ENCODE measurements at places on chromosomes 6 and 20.
A peak's percentile ranks its signal among the peaks of the same experiment; 100 is the strongest.

- peak; percentile 82 for DNase-seq
Measured at GRCh38 chr20:53578492-53579222, 15.0 kb downstream of the ZNF217 start.

- no peak for DNase-seq
Measured at GRCh38 chr6:34447910-34448309, 18.0 kb upstream of the PACSIN1 start.

DNA sequence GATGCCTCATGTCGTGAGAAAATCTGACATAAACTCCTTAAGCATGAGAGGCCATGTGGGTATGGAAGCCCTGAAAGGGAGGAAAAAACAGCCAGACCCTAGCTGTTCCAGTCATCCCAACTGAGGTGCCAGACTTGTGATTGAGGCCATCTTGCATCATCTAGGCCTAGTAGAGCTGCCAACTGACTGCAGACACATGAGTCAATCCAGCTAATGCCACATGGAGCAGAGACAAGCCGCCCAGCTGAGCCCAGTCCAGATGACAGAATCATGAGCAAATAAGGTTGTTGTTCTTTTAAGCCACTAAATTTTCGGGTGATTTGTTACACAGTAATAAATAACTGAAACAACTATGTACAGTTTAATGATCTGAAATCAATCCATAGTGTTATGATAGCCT is 680.9 kb downstream of the MAFB start:
- DNase-seq, result no peak

DNA sequence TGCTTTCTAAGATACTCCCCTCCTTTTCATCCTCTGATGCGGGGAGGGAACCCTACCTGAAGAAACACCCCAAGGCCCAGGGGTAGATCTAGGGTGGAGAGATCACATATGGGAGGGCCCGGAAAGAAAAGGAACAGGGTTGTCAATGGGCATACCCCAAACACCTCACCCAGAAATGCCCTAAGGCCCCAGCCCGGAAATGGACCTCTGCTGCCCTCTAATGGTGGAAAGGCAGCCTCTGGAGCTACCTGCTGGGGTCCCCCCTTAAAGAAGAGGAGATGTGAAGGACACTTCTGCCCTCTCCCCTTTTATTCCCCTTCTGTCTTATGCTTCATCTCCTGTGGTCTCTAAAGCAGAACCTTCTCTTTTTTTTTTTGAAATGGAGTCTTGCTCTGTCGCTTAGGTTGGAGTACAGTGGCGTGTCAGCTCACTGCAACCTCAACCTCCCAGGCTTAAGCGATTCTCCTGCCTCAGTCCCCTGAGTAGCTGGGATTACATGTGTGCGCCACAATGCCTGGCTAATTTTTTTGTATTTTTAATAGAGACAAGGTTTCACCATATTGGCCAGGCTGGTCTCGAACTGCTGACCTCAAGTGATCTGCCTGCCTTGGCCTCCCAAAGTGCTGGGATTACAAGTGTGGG is 458 bp upstream of the ARMC12 start:
- DNase-seq, result peak; percentile 92

- no peak for DNase-seq
Measured at GRCh38 chr6:164690241-164690640, 619.2 kb downstream of the C6orf118 start.

DNA sequence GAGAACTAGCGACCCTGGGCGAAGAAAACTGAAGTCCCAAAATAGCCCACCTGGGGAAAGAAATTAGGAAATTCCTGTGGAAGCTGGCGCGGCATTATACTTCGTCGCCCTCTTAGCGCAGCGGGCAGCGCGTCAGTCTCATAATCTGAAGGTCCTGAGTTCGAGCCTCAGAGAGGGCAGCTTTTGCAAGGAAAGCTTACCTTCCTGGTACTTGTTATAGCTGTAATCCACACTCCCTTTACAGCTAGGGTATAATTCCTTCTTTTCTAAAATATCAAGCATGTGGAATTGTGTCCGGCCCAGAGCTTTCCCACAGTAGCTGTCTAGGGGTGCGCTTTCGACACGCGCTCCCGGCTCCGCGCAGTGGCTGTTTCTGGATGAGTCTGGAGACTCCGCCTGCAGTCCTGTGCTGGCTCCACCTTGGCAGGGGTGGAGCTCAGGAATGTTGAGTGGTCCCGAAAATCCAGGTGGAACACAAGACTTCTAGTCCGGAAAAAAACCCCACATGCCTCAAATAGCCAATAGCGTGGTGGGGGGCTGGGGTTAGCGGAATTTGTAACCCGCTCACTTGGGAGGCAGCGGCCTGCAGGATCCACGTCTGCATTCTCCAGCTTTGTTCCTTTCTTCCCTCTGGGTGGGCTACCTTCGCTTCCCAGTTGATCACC is 83.7 kb upstream of the ZNF322 start:
- DNase-seq, result no peak

DNA sequence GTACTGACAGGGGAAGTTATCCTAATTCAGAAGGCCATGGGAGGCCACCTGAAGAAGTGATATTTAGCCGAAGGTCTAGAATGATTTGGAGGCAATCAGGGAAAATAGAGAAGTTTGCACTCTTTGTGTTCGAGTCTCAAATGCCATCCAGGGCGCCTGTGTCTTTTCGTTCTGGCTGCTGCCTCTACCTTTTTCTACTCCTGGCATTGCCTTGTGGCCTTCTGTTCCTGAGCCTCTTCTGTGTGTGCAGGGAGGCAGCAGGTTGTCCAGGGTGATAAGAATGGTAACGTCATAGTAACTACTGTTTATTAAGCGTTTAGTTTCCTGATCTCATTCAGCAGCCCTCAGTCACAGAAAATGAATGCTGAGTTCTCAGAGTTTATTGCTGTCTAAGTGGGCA is 252.1 kb downstream of the FARS2 start:
- DNase-seq, result no peak

GRCh38 chr20:48794360-48794759 is 33.4 kb downstream of the PREX1 start:
- DNase-seq, result no peak

DNA sequence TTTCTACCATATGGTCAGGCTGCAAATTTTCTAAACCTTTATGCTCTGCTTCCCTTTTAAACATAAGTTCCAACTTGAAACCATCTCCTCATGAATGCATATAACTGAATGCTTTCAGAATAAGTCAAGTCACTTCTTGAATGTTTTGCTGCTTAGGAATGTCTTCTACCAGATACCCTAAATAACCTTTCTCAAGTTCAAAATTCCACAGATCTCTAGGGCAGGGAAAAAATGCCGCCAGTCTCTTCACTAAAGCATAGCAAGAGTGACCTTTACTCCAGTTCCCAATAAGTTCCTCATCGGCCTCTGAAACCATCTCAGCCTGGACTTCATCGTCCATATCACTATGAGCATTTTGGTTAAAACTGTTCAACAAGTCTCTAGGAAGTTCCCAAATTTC is 1011.2 kb upstream of the CITED2 start:
- DNase-seq, result no peak

DNA sequence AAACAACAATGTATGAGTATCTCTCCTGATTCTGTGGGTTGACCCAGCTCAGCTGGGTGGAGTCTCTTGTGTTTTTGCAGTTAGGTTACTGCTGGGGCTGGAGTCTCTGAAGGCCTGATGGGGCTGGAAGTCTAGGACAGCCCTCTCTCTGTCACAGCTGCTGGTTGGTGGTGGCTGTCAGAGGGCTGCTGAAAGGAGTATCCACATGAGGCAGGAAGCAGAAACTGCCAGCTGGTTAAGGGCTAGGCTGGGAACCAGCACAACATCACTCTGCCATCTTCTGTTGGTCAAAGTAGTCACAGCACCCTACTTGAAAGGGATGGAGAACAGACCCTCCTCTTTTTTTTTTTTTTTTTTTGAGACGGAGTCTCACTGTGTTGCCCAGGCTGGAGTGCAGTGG is 10.0 kb upstream of the PACSIN1 start:
- DNase-seq, result no peak

DNA sequence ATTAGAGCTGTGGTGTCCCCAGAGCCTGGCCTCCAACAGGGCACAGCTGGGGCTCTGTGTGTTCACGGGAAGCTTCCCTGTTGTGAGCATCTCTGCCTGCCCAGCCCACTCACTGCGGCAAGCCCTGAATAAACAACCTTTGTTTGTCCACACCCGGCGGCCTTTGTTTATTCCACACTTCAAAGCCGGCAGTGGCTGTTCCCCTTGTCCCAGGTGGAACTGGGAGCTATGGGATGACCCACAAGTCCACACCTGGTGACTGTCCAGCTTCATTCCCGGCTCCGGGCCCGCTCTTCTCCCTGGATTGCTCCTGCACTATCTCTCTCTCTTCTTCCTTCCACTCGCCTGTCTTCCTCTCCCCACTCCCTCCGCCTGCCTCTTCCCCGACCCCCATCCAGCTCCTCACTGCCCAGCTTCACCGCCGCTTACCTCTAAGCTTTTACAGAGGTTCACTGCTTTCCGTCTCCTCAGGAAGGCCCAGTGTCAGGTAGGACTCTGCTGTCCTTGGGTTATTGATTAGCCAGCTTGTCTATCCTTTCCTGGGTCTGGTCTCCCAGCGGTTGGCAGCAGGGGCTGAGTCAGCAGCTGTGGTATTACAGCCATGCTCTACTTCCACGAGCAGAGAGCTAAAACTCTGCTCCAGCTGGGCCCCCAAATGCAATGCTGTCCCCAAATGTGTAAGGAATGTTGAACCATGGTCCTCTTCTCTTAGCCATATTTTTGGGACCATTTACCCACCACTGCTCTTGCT is 17.8 kb downstream of the DACT2 start:
- DNase-seq, result no peak

DNA sequence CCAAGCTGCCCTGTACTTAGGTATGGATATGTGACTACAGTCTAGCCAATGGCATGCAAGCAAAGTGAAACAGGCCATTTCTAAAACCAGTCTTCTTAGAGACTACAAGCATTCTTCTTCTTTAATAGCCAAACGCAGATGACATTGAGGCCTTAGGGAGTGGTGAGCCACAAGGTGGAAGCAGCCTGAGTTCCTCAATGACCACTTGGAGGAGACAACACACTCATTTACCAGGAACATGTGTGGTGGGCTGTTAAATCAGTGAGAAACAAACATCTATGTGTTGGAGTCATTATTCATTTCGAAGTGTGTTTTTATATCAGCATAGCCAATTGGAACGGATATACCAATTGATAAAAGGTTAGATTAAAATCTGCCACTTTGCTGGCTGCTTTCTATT is 122.0 kb downstream of the GFRAL start:
- no peak for DNase-seq

- DNase-seq, result no peak
Measured at GRCh38 chr6:135176464-135176863, 4.6 kb upstream of the MYB start.

DNA sequence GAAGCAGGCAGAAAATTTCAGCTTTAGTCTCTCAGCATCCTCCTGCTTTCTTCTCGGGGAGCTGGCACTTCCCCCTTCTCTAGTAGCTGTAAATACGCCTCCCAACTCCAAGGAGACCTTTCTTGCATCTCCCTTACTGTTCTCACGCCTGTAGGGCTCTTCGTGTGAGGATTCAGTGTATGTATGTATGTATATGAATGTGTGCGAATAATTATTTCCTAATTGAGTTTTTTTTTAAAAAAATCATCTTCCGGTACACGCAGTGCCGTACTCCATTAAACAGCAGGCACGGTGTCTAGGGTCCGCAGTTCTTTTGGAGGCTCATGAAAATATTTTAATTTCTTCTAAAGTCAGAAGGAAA is 85.4 kb downstream of the HFE start:
- no peak for DNase-seq

GRCh38 chr20:33812152-33812849 is 1.2 kb downstream of the CHMP4B start:
- DNase-seq, result peak; percentile 67

- DNase-seq, result no peak
Measured at GRCh38 chr6:85574932-85575598, 18.6 kb downstream of the SNX14 start.

DNA sequence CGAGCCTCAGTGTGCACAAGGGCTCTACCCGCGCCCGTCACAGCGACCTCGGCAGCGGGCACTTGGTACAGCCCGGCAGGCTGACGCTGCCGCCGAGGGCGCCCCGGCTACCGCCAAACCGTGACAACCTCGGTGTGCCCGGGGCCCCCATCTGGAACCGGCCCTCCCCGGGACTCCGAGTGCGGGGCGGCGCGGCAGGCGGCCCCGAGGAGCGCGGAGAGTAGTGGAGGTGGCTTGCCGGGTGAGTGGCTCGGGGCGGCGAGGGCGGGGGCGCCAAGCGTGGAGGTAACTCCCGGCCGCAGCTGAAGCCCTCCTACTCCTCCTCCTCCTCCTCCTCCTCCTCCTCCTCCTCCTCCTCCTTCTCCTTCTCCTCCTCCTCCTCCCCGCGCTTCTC is at the start of gene ISM1:
ISM1 (plus strand) TSS at position 371 of the 394 bp plus-strand sequence. CDS start 503 bp downstream, outside the sequence.
- DNase-seq, result peak; percentile 57

GRCh38 chr6:157830354-157831017 is 7.4 kb downstream of the SNX9 start:
- DNase-seq, result no peak

- no peak for DNase-seq
Measured at GRCh38 chr6:25401711-25402110, 122.5 kb downstream of the CARMIL1 start.

- DNase-seq, result no peak
Measured at GRCh38 chr20:1489325-1489724, 1.9 kb downstream of the SIRPB2 start.

DNA sequence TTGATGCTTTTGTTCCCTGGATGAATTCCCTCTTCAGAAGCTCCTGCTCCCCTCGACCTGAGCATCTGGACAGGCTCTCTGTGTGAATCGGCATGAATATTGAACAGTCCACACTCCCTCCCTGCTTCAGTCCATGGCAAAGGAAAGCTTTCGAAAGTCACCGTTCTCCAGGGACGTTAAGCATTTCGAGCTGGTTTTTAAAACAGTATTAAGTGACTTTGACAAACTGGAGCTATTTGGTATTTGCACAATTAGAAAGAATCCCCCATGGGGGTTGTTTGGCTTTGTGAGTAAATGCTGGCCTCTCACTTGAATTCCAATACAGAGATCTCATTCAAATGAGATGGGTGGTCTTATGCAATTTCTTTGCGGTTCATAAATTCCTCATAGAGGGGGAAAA is 85.3 kb upstream of the TIAM2 start:
- DNase-seq, result no peak
